ENCODE measurements at places on chromosomes 3 and 15.
A peak's percentile ranks its signal among the peaks of the same experiment; 100 is the strongest.

- DNase-seq = no peak
These were observed 9.5 kb downstream of the SLCO3A1 start for GRCh38 chr15:91862891-91863504.

GRCh38 chr3:124234852-124235252, 242.9 kb upstream of the ROPN1 start:
- no peak for DNase-seq

- no peak for DNase-seq
These were observed 57.1 kb downstream of the SHQ1 start for GRCh38 chr3:72791161-72791560.

GRCh38 chr15:27358751-27359434, 387.9 kb downstream of the GABRG3 start:
- DNase-seq = peak; percentile 75

DNA sequence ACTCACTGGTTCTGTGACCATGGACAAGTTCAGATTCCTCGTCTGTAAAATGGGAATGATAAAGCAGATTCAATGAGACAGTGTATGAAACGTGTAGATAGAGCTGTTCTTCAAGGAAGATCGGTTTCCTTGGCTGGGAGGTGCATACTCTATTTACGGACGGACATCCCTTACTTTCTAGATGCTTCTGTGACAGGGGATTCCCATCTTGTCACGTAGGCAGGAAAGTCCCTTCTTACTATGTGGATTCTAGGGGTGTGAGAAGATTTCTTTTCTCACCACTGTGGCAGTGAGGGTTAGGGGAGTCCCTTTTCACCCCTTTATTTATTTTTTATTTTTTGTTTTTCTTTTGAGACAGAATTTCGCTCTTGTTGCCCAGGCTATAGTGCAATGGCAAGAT, 180.9 kb upstream of the TBL1XR1 start:
- DNase-seq = no peak

DNA sequence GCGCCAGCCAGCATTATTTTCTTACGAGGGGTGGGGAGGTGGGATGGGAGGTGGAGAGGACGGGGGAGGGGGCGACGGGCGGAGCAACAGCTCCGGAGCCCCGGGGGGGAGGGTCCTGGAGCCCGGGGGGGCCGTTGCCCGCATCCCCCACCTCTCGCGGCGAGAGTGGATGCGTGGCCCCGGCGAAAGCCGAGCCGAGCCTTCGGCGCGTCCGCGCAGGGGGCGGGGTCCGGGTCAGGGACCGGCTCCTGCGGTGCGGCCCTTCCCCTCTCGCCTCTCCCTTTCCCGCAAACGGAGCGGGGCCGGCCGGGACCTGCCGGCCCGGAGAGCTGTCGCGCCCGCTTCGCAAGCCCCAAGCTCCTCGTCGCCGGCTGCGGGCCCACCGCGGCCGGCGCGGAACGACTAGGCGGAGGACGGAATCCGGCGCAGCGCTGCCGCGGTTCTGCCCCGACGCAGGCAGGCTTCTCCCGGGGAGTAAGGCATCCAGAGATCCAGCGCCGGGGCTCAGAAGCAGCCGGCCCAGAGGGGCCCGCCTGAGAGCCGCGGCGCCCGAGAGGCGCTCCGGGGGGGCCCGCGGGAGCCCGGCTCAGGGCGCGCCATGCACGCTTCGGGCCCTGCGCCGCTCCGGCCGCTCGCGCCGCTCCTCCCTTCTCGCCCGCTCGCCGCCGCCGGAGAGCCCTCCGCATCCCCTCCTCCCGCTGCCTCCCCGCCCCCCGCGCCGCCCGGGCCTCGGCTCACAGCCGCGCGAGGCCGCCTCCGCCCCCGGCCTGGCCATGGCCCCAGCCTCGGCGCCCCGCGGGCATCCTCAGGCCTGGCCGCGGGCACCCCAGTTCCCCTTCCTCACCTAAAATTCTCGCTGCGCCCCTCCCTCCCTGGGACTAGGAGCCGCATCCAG, 459 bp upstream of the ADCY5 start:
- DNase-seq = peak; percentile 73

DNA sequence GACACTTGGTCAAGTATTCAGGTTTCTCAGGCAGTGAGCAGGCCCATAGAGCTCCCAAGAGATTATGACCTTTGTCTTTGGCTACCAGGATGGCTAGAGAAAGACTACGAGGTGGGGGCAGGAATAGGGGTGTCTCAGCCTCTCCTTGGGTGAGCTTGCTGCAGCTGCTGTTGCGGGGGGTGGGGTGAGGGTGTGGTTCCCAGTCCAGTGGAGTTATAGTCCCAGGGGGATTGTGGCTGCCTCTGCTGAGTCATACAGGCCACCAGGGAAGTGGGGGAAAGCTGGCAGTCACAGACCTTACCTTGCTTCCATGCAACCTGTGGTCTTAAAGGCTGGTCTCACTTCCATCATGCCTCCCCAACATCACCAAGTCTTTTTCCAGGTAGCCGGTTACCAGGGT, 31.7 kb downstream of the ATP2C1 start:
- DNase-seq = no peak

- no peak for DNase-seq
These were observed 83.4 kb upstream of the EPHA6 start for GRCh38 chr3:96731031-96731430.

DNA sequence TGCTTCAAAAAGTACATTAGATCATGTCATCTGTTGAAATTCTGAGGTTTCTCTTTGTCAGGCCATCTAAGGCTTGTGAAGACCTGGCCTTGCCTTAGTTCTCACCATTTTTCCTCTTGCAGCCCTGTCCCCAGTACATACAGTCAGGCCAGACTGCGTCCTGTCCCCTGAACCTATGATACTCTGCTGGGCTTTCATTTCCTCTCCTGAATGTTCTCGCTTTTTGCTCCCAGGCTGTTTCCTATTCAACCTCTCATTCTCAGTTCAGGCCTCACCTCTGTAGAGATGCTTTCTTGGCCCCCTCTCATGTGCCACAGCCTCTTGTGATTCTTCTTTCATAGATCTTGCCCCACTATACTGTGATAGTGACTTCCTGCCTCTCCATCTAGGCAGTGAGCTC, 648.8 kb upstream of the KCNMB2 start:
- no peak for DNase-seq

- DNase-seq = no peak
These were observed 226.7 kb downstream of the THSD4 start for GRCh38 chr15:71341811-71342550.

- DNase-seq = no peak
These were observed 17.1 kb upstream of the JMJD7 start for GRCh38 chr15:41810651-41811431.
